Esophagus mucosa (tissue), 1 donor: ENCODE measurements at places on chromosomes 7 and 10. TPM values are rescaled to one million over a fixed set of nuclear protein-coding genes. Genes with fewer than 3 reads are reported as not detected.

The SKIDA1 gene
- total RNA-seq = 0.44 TPM

The CYP3A7 gene
- total RNA-seq = not detected

The CDK14 gene
- 1.1 TPM for total RNA-seq

The PKD2L1 gene
- total RNA-seq = not detected

DNA sequence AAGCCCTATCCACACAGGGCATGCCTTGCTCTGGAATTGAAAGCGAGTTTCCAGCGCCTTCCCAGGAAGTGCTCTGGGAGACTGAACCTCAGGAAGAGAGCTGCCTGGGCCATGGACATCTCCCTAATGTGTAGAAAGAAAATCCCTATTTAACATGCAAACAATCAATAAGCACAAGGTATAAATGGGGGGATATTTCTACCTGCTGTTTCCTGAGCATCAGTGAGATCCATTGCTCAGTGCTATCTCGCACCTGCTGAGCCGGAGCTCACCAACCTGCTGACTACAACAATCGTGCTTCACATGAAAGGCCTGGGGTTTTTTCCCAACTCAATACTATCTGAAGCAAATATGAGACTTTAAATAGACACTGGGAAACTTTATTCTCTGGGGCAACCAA, 584.0 kb downstream of the GLRX3 start:
- no peak for ATAC-seq

GRCh38 chr7:39304178-39304577, 262.0 kb upstream of the YAE1 start:
- ATAC-seq = no peak

- ATAC-seq = no peak
These were observed 127.3 kb downstream of the FAM204A start for GRCh38 chr10:118214776-118215175.
